ENCODE measurements at places on chromosomes 2 and 18.

DNA sequence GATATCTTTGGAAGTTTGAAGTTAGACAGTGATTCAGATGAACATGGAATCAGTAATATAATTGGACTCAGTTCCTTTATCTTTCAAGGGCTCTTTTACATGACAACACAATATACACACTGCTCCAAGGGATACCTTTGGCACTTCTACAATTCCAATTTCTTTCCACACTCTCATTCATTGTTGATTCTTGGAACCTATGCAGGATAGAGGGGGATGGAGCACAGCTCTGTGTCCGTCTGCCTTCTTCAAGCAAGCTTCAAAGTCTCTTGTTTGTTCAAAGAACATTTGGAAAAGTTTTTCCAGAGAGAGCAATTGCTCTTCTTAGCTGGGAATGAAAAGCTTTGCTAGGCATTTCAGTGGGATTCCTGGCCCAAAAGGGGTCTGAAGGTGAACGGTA is 276.2 kb upstream of the ZEB2 start:
- DNase-seq: no peak

DNA sequence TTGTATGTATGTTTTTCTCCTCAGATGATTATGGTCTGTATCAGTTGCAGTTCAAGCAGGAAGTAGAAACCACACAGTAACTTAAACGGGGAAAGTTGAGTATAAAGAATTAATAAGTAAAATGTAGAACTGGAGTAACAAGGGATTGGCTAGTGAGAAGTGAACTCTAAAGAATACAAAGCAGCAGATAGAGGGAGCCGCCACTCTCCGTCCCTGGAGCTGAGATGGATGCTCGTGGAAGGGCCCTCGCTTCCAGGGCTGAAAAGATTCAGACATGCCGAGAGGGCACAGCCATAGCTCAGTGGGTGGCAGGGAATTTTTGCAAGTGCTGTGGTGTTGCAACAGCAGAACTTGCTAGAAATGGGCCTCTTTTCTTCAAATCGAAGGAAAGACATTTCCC is 155.8 kb downstream of the COL6A3 start:
- no peak for DNase-seq

- no peak for DNase-seq
Observed at GRCh38 chr18:76426737-76427305, 68.2 kb downstream of the ZNF516 start.

- DNase-seq: no peak
Observed at GRCh38 chr18:36676629-36677028, 152.2 kb downstream of the TPGS2 start.

- DNase-seq: no peak
Observed at GRCh38 chr2:120432976-120433815, 87.3 kb downstream of the INHBB start.

- no peak for DNase-seq
Observed at GRCh38 chr2:173571021-173571821, 216.5 kb downstream of the CDCA7 start.

DNA sequence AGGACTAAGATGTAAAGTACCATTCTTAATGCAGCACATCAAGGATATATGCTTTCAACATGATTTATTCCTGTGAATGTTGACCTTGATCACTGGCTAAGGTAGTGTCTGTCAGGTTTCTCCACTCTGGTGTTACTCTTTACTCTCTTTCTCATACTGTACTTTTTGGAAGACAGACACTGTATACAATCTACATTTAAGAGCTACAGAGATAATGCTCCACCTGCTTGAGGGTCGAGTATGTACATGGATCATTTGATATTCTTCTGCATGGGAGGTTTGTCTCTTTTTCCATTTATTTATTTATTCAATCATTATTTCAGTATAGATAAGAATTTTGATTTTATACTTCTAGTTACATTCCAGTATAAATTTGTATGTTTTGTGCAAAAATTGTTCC is 199.5 kb upstream of the RGPD4 start:
- DNase-seq: no peak

DNA sequence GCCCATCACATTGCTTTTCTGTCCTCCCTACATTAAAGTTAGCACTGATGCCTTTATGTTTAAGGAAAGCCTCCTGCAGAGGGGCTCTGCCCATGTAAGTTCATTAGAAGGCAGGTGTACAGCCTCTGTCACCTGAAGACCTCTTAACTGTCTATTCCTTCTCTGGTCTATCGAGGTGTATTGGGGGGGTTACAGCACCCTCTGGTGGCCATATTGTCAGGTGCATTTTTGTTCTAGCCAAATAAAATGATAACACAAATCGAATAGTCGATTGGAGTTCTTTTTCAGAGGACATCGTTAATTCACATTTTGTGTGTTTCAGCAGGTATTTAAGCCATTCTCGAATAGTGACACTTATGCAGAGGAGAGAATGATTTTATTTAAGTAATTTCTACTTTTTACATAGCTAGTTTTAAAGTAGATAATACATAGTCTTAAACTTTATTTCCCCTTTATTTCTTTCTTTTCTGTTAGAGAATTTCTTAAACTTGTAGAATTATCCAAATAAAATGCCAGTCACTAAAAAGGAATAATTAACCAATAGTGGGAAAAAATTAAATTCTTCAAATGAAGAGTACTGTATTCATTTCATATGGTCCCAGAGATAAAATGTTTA is 136.8 kb downstream of the NEDD4L start:
- DNase-seq: peak; percentile 68

DNA sequence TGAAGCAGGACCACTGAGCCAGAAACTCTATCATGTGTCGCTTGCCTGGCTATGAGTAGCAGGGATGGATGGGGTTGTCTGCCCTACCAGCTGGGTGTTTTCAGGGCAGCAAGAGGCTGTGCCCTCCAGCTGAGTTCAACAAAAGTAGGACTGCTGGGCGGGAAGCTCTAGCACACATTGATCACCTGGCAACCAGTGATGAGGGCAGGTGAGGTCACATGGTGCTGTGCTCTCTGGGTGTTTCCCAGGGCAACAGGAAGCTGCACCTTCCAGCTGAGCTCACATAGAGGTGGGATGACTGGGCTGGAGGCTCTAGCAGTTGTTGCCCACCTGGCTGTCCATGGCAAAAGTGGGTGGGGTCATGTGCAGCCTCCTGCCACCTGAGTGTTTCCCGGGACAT is 487.3 kb upstream of the VWC2L start:
- DNase-seq: no peak

DNA sequence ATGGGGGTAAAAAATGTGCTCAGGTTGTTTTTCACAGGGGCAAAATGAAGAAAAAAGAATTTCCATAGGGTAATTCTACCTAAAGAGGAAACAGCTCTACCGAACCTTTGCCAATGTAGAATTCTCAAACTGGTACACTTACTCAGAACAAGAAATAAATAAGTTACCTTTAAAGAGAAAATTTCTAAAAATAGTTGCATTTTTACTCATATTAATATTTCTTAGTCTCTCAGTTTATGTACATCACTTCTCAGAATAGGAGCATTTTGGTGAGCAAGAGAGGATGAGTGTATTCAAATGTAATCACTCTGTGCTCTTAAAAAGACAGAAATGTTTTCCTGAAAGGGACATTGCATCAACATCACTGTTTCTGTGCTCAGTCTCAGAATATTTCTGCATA is 574.7 kb upstream of the SLC8A1 start:
- no peak for DNase-seq

DNA sequence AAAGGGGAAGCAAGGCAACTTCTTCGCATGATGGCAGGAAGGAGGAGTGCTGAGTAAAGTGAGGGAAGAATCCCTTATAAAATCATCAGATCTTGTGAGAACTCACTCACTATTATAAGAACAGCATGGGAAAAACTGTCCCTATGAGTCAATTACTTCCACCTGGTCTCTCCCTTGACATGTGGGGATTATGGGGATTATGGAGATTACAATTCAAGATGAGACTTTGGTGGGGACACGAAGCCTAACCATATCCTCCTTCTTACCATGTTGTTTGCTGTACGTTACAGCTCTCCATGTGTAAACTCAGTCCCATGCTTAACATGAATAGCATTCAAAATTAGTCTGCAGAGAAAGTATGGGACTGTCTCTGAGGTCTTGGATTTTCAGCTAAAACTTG is 1096.8 kb upstream of the ACVR2A start:
- no peak for DNase-seq

DNA sequence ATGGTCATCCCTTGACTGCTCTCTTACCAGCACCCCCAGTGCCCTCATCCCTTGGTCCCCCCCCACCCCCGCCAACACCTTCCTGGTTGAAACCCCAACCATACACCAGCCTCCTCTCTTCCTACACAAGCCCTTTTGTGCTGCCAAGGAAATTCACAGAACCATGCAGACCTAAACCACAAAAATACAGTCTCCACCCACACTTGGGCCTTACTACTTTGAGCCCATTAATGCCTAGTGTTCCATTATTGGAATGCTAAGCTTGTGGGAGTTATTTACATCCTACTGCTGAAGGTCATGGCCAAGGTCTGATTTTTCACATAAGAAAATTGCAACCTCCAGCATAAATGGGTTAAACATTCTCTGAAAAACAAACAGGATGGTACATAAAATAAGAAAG is 4.1 kb upstream of the CRACDL start:
- DNase-seq: no peak

- peak; percentile 58 for DNase-seq
Observed at GRCh38 chr2:234032279-234032856, 18.1 kb upstream of the SPP2 start.

GRCh38 chr2:951224-952006 is 766 bp downstream of the SNTG2 start:
- DNase-seq: no peak

DNA sequence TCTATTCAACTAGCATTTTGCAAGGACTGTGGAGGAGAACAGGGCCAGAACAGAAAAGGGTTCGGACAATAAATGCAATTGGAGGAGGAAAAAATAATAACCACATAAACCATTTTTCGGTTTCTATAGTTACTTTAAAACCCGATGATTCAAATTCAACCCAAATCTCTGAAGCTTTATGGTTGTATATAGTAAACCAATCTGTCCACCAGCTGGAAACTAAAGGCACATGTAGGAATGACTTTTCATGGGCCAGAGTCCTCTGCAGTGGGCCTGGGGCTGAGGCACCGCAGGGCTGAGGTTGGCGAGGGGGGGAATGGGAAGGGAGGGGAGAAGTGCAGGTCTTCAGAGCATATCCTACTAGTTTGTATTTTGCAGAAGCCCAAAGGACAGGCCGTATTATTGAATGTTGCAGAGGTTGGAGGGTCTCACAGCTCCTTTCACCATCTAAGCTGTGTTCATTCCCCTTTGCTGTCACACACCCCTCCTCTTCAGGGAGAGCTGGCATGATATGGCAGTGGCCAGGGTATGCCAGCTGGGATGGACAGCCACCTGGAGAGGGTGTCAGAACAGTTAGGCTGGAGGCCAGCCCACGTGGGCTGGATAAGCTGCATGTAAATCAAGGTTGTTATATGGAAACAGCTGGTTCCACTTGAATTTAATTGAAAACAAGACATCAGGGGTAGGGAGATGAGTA is 267.1 kb downstream of the PRKCE start:
- no peak for DNase-seq

DNA sequence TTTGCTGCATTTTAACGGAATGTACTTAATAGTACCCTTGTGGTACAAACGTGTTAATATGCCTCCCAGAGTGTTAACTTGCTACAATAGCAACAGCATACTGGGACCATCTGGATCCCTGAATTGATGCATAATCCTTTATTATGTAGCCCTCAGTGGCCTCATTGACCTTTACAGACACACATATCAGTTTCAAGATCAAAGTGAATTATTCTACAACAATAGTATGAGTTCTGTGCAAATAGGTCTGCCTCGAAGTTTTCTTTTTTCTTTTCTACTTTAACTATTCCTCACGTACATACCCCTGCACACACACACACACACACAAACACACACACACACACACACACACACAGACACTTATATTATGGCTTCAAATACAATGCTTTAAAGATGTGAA is 1622.1 kb downstream of the LRP1B start:
- DNase-seq: no peak

- DNase-seq: peak; percentile 58
Observed at GRCh38 chr18:75036917-75037688, 171.8 kb downstream of the PTGR3 start.

- no peak for DNase-seq
Observed at GRCh38 chr2:172013396-172013795, 13.6 kb downstream of the METAP1D start.

DNA sequence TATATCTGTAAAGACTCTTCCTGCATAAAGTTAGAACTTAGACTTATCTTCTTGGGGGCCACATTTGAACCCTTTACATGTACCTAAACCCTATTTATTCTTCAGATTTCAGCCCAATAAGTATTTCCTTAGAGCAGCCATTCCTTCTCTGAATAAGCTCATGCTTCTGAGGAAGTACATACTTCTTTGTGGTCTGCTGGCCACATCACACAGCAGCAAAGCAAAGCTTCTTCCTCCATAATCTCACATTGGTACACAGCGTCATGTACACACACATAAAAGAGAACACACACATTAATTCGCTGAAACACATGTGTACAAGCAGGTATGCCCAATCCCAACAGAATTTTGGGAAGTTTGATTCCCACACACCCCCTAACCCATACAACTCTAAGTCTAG is 331.0 kb downstream of the CDH2 start:
- DNase-seq: no peak

DNA sequence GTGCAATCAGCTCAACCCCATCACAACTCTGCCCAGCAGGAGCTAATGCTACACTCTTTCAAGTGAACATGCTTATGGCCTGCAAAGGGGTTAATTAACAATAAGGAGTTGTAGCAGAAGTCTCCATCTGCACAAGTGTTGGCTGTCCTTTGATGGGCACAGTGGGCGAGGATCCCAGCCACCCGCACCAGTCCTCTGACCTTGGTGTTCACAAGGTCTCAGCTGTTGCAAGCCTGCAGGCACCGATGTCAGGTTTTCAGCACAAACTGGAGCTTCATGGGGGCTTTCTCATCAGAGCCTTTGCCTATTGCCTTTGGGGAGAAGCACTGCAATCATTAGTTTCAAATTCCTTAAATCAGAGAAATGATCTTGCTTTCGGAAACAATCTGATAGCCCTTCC is 60.9 kb upstream of the TMEM178A start:
- DNase-seq: no peak

GRCh38 chr2:134228493-134228903 is 25.4 kb upstream of the MGAT5 start:
- DNase-seq: no peak

DNA sequence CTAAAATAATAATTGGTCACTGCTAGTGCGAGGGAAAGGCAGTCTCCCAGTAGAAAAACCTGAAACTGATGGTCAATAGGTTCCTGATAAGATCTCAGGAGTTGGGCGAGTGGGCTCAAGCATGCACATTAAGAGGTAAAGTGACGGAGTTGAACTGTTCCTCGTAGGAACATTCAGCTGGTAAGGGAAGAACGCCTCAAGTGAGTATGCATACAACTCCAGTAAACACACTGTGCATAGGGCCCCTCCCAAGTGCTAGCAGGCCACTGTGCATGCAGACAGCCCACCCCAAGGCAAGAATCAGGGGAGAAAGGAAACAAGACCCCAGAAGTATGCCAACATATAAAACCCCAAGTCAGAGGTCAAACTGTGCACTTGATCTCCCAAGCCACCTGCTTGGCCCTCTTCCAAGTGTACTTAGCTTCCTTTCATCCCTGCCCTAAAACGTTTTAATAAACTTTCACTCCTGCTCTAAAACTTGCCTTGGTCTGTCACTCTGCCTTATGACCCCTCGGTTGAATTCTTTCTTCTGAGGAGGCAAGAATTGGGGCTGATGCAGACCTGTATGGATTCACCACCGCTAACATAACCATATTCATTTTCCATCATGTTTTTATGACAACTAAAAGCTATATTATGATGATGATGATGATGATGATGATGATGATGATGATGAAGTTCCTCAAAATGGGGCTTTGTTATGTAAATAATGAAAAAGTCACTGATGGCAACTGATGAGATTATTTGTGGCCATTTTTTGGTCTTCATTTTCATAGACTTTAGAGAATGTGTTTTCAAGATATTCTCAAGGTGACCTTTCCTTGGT is 118.0 kb upstream of the RAB27B start:
- no peak for DNase-seq
